Amygdala (tissue), 56 donors: ENCODE measurements at places on chromosomes 2 and 18.

GRCh38 chr2:95300450-95300849 lies 3.3 kb downstream of the KCNIP3 start:
- DNase-seq, result no peak

DNA sequence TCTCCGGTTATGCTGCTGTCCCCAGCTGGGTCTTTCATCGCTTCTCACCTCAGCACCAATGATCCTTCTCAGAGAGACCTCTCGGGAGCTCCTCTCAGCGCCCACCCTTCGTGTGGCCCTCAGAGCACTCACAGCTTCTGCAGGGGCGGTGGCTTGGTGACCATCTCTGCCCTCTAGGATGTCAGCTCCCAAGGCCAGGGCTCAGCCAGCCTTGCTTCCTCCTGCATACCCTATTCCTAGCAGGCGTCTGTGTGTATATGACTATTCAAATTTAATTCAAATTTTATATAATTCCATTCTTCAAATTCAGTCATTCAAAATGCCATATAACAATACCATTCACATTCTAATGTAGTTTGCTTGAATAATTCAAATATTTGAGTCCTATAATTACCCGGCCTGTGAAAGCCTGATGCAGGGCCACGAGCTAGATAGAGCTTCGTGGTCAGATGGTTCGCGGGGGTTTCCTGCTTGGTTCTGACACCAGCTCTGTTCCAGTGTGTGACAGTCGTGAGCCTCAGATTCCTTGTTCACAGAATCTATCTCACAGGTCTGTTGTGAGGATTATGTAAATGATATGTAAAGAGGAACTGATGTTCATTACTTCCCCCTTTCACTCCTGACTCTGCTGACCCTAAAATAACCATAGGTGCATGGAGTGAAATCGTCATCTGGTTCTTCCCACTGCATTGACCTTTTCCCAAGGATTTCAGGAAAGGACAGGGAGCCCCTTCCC lies 94.0 kb upstream of the CNGA3 start:
- DNase-seq, result no peak

GRCh38 chr2:54634021-54634420 lies 89.4 kb upstream of the EML6 start:
- DNase-seq, result no peak

DNA sequence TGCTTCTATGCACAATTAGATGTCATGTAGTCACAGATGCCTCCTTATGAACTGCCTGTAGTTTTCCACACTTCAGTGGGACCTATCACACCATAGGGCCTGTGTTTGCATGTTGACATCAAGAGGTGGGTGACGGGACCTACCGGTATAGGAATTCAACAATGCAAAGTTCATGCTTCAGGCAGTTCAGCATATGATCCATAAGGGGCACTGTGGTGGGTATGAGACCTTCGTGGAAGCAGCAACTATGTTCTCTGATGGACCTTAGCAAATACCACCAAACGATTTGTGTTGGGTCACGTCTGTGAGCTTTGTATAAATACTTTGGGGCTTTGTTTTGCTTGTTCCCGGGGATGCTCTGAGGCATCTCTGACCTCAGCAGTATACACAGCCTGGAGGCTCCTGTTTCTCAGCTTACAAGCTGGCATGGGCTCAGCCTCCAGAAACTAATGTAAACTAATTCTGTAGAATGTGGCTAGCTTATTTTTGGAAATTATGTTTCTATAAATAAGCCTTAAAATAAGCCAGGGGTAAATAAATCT lies 111.6 kb downstream of the DTNA start:
- DNase-seq, result no peak

DNA sequence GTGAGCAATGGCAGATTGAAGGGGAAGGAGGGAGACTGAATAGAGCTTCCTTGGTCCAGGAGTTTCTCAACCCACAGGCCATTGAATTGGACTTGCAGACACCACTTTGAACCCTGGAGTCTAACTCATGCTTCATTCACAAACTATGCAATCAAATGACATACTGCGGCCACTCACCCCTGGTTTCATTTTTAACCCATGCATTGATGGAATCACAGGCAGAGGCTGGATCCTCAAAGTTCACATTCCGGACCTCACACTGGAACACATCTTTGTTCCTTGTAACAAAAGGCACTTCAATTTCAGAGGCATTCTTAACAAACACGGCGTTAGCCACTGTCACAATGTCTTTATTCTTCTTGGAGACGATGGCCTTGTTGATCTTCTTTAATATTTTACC lies 40.7 kb downstream of the MRPL44 start:
- no peak for DNase-seq

GRCh38 chr2:160247296-160248035 lies 47.4 kb upstream of the ITGB6 start:
- DNase-seq, result no peak

- DNase-seq, result no peak
These were observed 56.1 kb upstream of the SMAD7 start for GRCh38 chr18:49006641-49007454.

GRCh38 chr2:190592831-190593230 lies 56.1 kb upstream of the NAB1 start:
- no peak for DNase-seq

GRCh38 chr2:64401529-64401880 lies 52.5 kb upstream of the LGALSL start:
- DNase-seq, result no peak

- no peak for DNase-seq
These were observed 44.7 kb downstream of the PSD4 start for GRCh38 chr2:113218283-113219091.

- no peak for DNase-seq
These were observed 776.8 kb downstream of the CCDC85A start for GRCh38 chr2:56960581-56960980.

DNA sequence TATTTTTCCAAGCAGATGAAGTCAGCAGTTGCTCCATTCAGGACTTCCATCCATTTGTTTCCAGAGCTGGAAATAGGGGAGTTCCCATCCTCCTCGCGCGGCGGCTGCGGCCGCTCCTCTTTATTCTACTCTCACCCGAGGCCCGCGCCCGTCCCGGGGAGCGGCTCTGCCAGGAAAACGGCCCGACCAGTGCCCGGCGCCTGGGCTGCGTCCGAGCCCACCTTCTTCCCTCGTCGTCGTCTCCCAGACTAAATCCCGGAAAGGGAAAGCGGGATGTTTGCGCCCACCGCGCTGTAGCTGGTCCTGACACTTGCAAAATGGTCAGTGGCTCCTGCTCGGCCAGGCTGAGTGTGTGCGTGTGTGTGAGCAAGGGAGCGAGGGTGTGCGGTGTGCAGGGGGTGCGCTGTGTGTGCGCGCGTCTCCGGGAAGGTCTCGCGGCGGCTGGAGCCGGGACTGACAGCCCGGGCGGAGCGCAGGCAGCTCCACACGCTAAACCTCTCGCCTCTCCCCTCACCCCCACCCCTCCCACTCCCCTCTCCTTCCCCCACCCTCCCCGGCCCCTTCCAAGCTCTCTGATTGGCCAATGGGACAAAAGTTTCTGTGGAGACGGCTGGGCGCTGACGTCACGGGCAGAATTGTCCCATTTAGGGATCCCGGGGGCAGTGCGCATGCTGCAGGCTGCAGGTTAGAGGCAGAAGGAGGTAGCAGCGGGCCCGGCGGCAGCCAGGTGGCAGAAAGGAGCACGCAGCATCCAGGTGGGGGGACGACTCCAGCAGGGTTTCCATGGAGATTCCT lies at the start of gene NOL4:
TSS of gene NOL4 (minus strand) at position 491 of the 795 bp plus-strand sequence. CDS start 1,660 bp downstream, outside the sequence.
- peak; percentile 73 for DNase-seq

DNA sequence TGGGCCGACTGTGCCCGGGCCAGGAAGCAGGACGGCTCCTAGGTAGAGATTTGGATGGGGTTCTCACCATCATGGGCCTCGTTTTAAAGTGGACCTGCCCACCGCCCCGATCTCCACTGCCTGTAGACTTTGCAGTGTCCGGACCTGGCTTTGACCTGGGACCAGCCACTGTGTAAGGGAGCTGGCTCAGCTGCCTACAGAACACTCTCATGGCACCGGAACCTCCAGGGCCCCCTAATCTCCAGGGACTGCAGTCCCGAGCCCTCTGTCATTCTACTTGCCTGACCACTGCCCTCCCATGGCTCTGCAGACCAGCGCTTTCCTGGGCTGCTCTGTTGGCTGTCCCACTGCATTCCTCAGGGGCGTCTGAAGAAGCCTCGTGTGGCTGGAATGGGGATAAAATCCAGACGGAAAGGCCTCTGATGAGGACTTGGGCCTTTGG lies 120.8 kb downstream of the GLI2 start:
- no peak for DNase-seq

DNA sequence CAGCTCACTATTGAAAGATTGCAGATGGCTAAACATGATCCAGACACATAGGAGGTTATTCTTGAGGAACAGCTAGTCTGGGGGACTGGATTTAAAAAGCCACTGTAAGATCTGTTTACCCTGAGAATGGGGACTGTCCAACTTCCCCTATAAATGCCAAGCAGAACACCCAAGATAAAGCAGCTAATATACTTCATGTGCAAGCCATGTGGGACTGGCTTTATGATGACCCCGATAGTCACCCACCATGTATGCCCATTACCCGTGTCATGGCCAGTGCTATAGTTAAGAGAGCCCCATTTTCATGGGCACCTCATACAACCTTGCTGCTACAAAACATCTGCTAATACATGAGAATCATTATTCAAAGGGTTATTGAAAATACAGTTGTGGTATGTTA lies 16.0 kb downstream of the YPEL5 start:
- no peak for DNase-seq

DNA sequence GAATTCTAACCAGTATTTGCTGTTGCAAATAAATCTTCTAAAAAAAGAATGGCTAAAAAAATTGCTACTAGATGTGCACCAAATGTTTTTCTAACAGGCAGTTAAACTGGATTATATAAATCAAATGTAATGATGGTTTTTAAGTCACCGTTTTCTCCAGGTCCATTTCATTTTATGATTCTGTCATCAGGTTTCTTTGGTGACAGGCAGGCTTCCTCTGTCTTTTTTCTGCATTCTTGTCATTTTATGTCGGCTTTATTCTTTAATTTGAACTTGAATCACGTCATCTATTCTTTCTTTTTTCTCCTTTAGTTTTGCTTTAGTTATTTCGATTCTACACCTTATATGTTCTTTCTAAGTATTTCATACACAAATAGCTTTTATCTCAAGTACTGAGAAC lies 212.5 kb downstream of the SOCS6 start:
- DNase-seq, result no peak

DNA sequence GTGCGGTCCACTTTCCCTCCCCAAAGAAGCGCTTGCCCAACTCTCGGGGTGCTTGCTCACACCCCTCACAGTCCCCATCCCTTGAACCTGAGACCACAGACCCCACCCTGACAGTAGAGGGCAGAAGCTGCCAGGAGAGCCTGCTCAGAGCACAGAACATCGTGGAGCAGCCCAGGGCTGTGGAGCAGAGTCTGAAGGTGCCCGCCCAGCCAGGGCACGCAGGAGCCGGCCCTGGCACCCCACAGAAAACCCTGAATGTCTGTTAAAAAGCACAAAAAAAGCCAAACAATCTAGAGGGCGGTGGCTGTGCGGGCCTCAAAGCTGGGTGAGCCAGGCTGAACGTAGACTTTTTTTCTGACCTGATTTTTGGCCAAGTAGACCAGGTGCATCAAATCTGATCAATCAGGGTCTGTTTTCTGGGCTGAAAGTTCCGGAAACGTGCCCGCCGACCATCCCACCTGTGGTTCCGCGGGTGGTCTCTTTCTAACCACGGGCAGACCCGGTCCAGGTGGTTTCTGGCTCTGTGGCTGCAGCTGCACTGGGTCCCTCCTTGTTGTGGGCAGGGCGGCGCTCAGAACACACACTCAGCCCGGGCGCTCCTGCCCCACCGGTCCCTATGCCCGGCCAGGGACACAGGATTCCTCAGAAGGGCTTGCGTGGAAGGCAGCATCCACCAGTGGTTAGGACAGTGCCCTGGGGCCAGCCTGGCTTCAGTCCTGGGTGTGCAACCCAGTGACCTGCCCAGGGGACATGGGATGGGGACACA lies 66.3 kb downstream of the SLC66A2 start:
- DNase-seq, result no peak

GRCh38 chr2:5026571-5027234 lies 665.5 kb upstream of the SOX11 start:
- no peak for DNase-seq

GRCh38 chr2:23495661-23496114 lies 110.7 kb downstream of the KLHL29 start:
- no peak for DNase-seq

- DNase-seq, result no peak
These were observed 484.2 kb downstream of the PID1 start for GRCh38 chr2:228786901-228787300.

- DNase-seq, result no peak
These were observed 112.4 kb downstream of the DNER start for GRCh38 chr2:229601936-229602335.

DNA sequence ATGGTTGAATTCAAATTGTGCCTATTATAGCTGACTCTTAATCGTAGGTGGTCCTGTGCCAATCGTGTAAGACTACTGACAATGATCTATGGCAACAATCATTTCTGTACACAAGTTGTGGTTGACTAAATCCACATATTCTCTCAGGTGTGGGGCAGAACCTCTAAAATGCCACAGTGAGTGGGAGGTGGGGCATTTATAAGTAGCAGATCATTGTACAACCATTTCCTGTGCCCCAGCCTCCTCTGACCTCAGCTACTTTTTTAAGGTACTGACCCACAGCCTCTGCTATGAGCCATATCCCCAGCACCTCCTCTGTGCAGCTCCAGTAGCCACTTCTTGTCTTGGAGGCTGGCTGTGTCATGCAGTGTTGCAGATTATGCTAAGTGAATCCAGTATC lies 48.6 kb upstream of the RAPH1 start:
- no peak for DNase-seq

DNA sequence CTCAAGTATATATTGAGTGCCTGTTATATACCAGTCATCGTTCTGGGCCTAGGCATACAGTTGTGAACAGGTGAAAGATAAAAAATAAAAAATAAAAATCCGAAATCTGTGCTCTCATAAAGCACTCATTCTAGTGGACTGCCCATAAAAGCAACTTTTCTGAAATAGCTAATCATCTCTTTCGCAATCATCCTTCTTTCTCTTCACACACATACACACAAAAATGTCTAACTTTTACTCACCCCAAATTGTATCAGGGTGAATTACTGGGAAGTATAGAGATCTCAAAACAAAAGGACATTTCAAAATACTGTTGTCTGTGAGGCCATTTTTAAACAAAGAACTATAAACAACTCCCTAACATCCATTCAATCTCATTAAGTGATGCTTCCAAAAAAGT lies 29.6 kb upstream of the ORC2 start:
- DNase-seq, result no peak

DNA sequence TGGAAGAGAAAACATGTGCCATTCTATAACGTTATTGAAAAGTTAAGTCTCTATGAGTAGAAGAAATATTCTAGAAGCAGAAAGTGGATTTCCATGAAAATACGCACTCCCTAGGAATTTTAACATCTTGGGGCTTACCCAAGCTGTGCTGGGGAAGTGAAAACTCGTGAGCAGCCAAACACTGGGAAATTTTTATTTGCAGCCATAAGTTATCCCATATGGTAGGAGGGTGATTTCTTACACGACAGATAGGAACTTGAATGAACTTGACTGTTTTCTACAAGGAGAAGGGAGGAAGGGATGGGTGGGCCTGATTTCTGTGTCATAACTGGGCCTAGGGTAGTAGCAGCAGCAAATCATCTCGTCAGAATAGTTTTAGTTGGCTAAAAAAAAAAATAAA lies 272.6 kb downstream of the ETAA1 start:
- no peak for DNase-seq

GRCh38 chr2:231709981-231710798 lies 1.9 kb downstream of the PTMA start:
- peak; percentile 76 for DNase-seq

GRCh38 chr2:122749405-122749804 lies 994.0 kb downstream of the TSN start:
- DNase-seq, result no peak

GRCh38 chr2:190467575-190468083 lies 59.5 kb downstream of the MFSD6 start:
- DNase-seq, result no peak

GRCh38 chr2:31413862-31414550 lies 536 bp downstream of the XDH start:
- no peak for DNase-seq
